ENCODE measurements at places on chromosomes 1 and 21.

DNA sequence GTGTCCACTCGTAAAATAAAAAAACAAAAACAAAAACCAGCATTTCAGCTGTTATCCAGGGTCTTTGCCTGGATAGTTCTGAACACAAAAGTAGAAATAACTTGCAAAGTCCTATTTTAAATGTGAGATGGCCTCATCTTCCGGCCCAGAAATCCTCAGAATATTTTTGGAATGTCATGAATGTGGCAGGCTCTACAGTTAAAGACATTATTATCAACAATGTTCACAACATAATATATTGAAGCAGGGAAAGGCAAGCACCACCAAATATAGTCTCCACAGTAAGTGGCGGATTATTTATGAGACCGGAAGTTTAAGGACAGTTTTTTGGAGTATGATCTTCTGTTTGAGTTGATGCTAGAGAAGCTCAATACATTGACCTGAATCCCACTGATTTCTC is 1.2 kb upstream of the C1orf198 start:
- DNase-seq = peak; percentile 76

GRCh38 chr1:67489643-67490042 is 59.4 kb upstream of the SERBP1 start:
- DNase-seq = peak; percentile 8

- no peak for DNase-seq
Observed at GRCh38 chr1:234214911-234215892, 158.1 kb upstream of the COA6 start.

GRCh38 chr1:40748841-40749718 is 34.5 kb upstream of the KCNQ4 start:
- DNase-seq = no peak

GRCh38 chr1:50257940-50258685 is 149.4 kb downstream of the ELAVL4 start:
- no peak for DNase-seq

DNA sequence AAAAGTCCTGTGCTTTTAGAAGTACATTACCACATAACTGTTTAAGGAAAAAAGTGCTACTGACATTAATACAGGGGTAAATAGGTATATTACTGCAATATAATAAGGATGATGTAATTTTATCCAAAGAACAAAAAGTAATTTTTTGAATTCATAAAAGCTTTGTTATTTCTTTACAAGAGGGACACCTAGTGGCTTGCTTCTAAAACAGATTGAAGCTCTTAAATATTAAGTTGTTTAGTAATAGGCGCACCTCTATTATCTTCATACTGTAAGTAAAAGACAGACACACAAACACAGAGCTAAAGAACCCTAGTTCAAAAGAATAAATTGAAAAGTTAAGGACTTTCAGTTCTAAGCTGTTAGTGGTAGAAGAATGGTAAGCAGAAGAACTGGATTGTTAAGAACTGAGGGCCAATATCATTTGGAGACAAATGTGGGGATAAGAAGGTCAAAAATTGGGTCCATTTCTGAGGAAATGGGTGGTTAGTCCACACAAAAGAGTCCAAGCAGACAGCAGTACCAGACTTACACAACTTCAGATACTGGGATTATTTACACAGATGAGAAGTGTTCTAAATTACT is 15.4 kb downstream of the ZNHIT6 start:
- peak; percentile 79 for DNase-seq

- DNase-seq = no peak
Observed at GRCh38 chr1:82260051-82260450, 459.3 kb downstream of the ADGRL2 start.

DNA sequence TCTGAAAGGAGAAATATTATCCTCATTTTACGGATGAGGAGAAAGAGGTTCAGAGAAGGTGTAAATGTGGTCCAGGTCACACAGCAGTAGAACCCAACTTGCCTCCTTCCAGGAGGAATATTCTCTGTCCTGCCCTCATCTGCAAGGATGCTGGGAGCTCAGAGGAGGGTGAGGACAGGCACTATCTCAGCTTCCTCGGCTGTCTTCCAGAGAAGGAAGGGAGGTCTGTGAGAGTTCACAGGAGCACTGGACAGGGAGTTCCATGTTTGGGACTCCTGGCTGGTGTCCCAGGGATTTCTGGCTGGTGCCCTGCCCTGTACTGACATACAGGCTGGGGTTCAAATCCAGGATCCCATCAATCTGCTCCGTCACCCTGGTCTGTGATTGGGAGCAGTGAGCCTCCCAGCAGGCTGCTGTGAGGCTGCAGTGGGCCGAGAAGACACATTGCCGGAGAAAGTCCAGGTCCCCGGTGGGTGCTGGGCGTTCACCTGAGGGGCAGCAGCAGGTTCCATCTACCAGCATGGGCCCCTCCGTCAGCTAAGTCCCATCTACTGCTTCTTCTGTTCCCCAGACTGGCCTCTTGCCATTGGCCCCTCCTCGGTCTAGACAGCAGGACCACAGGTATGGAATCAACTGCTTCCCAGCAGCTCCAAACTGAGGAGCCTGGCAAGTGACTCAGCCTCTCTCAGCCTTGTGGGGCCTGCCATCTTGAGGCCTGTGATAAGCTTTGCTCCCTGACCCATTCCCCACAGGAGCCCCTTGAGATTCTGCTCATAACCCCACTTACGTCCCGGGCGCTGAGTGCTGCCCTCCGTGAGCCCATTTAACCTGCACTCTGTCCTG is 8.5 kb upstream of the BSND start:
- DNase-seq = no peak

- no peak for DNase-seq
Observed at GRCh38 chr1:193105821-193106177, 585 bp upstream of the GLRX2 start.

DNA sequence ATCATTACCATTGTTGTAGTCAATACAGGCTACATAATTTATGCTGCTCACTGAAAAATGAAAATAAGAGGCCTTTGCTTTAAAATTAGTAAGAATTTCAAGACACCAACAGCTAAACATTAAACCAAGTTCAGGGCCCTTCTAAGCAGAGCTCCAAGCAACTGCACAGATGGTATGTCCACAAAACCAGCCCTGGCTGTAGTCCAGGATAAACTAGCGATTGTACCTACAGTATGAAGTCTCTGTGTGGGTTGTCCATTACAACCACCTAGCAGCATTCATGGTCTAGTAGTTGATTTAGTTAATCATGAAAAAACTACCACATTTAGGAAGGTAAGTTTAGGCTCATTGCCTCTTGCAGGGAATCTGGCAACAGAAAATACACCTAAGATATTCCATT is 35.3 kb downstream of the CLCA4 start:
- no peak for DNase-seq

- peak; percentile 25 for DNase-seq
Observed at GRCh38 chr1:173175514-173176145, 31.5 kb downstream of the TNFSF4 start.

- DNase-seq = no peak
Observed at GRCh38 chr1:231923491-231924041, 297.0 kb downstream of the DISC1 start.

DNA sequence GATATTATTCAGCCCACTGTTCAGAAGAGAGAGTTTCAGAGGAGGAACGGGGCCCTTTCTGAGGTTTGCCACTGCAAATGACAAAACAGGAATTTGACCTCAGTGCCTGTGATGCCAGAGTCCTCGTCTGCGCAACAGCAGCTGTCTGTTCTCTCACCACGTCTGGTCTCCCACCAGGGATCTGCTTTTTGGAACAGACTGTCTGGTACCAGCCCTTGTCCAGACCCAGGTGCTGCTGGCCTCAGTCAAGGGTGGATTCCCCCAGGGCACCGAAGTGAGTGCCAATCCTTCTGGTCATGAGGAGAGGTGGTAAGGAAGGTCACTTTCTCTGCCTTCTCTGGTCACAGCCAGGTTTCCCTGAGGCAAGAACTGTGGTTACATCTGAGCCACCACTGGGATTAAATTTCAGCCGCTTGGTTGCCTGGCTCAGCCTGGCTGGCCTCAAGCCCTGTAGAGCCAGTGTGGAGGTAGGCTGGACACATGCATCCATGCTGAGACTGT is 2.3 kb upstream of the BCAN start:
- DNase-seq = no peak

GRCh38 chr1:56183151-56183550 is 396.2 kb downstream of the PLPP3 start:
- DNase-seq = no peak

DNA sequence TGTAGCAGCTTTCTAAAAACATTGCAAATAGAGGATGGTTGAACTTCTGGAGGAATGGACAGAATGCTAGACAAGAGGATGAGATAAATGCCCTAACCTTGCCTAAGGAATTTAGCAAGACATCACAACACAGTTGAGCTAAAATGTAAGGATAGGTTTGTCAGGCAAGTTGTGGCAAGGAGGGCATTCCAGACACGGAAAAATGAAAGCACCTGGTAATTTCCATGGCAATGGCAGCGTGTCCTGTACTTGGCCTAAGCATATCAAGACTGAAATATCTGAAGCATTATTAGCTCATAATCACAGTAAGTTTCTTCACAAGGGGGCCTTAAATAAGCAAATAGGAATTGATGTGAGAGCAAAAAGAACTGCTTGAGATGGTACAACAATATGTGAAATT is 105.1 kb upstream of the USP25 start:
- DNase-seq = no peak

DNA sequence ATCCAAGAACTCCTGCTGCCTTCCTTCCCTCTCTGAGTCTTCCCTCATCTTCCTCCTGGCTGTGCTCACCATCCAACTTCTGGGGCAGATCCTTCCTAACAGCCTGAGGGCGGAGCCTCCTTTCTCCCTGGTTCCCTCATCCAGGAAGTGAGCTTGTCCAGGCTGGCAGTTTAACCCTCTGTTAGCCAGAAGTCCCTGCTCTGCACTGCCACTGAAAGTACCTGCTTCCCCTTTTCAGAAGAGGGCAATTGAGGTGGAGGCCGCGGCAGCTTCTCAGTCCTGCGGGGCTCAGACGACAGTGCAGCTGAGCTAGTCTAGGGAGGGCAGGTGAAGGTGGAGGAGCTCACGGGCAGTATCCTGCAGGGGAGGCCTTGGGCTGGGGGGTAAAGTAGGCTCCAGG is 149.1 kb downstream of the FCRL5 start:
- DNase-seq = no peak

DNA sequence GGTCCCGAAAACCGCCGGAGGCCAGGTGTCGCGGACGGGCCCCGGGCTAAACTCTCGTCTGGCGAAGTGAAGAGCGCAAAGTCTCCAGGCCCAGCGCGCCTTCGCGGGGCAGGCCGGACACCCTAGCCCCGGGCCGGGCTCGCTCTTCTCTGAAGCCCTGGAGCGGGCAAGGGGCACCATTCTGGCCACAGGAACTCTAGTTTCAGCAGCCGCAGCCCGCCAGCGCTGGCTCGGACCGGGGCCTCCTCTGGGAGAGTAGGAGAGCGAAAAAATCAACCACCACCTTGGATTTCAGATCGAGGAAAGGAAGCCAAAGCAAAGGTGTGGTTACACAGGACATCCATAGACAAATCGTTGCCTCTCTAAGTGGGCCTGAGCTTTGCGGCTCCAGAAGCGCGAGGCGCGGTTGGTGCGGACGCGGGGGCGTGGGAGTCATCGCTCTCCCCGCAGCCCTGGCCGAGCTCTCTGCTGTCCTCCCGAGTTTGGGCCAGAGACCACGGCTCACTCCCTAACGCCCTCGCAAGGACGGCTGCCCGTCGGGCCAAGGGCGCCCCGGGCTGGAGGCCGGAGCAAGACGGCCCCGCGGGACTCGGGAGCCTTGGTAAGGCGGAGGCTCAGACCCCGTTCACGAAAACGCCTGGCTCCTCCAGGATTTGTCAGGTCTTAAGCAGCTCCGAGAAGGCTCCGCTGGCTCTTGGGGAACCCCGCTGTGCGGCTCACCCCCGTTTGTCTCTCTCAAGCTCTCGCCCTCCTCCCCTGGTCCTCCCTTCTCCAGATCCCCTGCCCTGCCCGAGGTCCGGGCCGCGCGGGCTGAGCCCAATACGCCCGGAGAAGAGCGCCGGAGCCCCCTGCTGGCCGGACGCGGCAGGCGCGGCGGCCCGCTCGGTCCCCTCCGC is 132.9 kb upstream of the DPYD start:
- peak; percentile 68 for DNase-seq

- peak; percentile 16 for DNase-seq
Observed at GRCh38 chr1:47705517-47706130, 267.8 kb downstream of the FOXD2 start.

DNA sequence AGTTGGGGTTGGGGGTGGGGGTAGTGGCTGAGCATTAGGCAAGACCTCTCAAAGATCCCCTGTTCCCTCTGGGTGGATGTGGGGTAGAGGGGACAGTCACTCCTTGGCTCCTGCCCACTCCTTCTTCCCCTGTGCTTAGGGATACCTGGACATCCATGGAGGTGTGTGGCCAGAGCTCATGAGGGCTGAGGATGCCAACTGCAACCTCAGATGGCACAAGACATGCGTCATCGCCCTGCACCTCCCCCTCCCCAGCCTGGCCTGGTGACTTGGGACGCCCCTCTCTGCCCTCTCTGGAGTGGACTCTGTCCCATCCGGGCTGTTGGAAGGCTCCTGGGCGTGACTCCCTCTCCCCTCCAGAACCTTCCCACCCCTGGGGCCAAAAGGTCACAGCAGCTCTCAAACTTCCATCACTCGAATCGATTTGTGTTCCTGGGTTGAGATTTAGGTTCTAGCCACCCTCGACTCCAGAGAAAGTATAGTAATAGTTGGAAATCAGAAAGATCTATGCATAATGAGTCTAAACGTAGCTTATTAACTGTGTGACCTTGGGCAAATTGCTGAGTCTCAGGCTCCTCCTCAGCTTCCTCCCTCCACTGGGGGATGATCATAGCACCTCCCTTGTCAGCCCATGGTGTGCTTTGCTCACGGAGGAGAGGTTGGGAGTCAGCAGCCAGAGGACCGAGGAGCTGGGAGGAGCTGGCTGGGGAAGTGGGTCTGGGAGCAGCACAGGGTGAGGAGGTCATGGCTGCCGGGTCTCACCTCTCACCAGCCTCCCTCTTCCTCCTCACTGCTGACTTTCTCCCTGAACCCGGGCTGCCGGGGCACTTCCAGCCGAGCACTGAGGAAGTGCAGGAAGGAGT is 2.2 kb upstream of the PTPN7 start:
- no peak for DNase-seq

GRCh38 chr1:232837087-232837486 is 31.9 kb downstream of the MAP10 start:
- no peak for DNase-seq

DNA sequence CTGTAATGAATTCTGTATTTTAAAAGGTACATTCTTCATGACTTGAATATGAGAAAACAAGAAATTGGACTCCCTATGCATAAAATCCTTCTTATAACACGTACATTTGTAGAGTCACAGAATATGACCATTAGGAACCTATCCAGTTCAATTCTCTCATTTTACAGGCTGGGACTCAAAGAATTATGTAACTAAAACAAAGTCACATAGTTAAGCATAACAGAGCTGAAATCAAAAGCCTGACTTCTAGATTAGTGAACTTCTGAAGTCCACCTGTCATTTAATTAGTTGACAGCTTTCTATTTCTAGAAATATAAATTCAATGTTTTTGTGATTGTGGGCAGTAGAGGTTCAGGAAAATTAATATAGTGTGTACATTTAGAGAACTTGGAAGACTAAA is 20.3 kb upstream of the TTLL7 start:
- DNase-seq = no peak

DNA sequence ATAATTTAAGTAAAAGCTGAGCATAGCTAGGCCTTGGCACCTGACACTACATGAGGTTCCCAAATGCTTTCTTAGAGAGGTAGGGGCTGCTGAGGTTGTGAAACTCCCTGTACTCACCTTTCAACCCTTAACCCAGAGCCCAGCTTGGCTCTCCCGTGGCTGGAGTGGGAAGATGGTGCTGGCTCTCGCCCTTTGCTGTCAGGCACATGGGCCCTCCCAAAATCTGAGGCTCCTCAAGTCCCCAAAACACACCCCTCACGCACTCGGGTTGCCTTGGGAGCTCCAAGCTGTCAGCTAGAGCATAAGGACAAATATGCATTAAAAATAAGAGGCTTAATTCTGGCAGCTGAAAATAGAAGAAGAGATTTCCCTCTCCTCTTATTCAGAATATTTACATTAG is 46.7 kb upstream of the PLPPR4 start:
- no peak for DNase-seq

GRCh38 chr1:65064981-65065380 is 83.0 kb upstream of the AK4 start:
- no peak for DNase-seq
